Activated CD4-positive, alpha-beta T cell treated with anti-CD3 and anti-CD28 coated beads for 24 hours (primary cell): ENCODE measurements at places on chromosomes 6 and 20.

- DNase-seq, result no peak
Measured at GRCh38 chr20:45320948-45321595, 13.0 kb upstream of the MATN4 start.

DNA sequence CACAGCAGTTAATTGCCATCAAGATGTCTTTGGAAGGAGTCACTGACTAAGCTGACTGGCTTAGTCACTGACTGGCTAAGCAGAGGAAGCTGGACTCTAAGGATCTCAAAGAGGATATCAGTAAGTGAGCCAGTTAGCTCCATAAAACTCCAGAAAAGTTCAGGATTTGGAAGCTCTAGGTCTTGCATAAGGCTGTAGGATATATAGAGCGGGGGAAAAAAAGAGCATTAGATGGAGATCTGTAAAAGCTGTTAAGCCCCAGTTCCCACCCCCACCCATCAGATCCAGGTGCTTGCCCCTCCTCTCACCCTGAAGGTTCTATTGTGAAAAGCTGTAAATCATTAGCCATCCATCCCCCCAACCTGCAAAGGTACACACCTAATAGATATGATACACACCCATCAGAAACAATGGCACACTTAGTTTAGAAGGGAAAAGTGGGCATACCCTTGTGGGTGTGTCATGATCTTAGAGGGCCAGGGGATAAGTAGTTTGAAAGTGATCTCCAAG is 32.2 kb downstream of the CARMIL1 start:
- no peak for DNase-seq

DNA sequence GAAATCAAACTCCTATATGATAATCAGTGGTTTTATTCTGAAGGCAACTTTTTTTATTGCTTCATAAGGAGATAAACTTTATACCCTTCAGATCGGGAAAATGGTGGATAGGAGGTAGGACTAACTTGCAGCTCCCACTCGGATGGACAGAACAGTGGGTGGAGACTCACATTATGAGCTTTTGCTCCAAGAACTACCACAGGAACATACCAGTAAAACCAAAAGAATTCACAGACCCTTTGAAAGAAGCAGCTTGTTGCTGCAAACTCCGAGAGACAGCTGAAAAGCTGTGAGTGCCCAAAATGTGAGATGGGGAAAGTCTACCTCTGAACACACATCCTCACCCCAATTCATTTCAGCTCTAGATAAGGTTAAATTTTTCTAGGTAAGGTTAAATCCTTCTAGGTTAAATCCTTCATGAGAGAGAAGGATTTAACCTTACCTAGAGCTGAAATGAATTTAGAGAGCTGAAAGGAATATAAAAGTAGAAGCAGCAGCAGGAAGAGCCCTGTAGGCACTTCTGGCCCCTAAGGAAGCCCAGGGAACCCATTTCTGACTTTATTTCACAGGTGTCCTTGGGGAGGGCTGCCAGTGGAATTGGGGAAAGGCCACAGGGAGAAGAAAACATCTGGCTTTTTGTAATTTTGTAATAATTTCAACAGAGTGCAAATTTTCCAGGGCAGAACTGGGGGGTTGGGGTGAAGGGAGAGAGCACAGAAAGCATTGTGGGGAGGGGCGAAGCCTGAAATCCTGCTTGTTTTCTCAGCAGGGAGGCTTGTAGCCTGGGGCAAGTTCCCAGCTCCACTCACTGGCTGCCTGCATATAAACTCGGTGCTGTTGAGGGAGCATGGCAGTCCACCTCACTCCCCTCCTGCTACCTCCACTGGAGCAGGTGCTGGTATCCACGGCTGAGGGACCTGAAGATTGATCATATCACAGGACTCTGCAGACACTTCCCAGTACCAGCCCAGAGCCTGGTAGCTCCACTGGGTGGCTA is 65.9 kb upstream of the HCRTR2 start:
- no peak for DNase-seq

GRCh38 chr6:116406678-116407345 is 36.1 kb downstream of the DSE start:
- no peak for DNase-seq

- DNase-seq, result no peak
Measured at GRCh38 chr6:69914015-69914485, 47.7 kb downstream of the COL19A1 start.

DNA sequence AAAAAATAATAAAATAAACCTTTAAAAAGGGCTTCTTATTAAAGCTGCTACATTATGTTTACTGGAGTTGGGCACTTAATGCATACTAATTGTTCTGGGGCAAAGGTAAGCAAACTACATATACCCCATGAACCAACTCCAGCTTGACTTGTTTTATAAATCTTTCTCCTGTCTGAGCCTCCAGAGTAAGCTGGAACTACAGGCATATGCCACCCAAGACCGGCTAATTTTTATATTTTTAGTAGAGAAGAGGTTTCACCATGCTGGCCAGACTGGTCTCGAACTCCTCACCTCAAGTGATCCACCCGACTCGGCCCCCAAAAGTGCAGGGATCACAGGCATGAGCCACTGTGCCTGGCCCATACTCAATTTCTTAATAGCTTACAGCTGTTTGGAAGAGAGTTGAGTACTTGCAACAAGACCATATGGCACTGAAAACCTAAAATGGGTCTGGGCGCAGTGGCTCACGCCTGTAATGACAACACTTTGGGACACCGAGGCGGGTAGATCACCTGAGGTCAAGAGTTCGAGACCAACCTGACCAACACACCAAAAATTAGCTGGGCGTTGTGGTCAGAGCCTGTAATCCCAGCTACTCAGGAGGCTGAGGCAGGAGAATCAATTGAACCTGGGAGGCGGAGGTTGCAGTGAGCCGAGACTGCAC is 19.9 kb downstream of the ROMO1 start:
- no peak for DNase-seq

DNA sequence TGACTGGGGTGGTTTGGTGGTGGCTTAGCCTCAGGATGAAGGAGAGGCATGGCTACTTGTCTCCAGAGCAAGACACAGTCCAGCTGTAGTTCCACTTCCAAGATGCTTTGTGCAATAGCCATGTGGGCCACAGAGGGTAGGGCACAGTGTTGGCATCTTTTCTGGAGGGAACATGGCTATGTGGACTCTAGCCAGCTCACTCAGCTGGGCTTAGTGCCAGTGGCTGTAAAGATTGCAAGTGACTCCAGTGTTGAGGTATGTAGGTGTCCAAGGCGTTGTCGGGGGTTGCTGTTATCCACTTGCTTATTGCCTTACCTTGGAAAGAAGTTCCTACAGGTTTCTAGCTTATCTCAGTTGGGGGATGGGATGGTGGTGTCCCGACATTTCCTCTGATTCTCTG is 233.4 kb downstream of the CD109 start:
- DNase-seq, result no peak

- DNase-seq, result no peak
Measured at GRCh38 chr20:15556869-15557268, 1016.4 kb downstream of the KIF16B start.

GRCh38 chr6:54463354-54464024 is 155.2 kb downstream of the TINAG start:
- DNase-seq, result no peak

GRCh38 chr6:3277251-3277650 is 18.5 kb downstream of the PSMG4 start:
- DNase-seq, result no peak

DNA sequence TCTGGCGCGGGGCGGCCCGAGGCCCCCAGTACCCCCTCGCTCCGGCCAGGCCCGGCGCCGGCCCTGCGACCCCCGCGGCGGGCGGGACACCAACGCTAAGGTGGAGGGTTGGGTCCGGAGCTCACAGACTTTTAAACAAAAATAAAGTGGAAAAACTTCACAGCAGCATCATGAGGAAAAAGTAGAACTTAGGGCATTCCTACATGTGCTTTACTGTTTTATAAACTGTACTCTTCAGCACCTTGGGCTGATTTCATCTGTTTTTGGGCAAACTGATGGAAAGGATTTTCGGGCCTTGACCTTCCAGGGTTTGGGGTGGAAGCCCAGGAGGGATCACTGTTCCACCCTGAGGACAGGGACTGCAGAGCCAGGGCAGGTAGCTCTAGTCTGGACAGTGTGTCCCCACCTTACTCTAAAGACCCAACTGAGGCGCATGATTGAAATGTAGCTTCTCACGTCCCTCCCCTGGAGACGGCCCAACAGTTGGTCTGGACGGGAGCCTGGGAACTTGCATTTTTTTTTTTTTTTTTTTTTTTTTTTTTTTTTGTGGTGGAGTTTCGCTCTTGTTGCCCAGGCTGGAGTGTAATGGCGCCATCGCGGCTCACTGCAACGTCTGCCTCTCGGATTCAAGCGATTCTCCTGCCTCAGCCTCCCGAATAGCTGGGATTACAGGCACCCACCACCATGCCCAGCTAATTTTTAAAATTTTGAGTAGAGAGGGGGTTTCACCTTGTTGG is 740 bp downstream of the NELFCD start:
- no peak for DNase-seq

DNA sequence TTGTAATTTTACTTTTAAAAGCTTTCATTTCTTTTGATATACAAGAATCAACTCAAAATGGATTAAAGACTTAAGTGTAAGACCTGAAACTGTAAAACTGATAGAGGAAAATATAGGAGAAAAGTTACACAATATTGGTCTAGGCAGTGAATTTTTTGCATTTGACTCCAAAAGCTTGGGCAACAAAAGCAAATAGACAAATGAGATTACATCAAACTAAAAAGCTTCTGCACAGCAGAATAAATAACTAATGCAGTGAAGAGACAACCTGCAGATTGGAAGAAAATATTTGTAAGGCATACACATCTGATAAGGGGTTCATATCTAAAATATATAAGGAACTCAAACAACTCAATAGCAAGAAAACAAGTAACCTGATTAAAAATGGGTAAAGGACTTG is 3.0 kb downstream of the GABRR1 start:
- DNase-seq, result no peak

- DNase-seq, result no peak
Measured at GRCh38 chr6:95352064-95352795, 225.1 kb upstream of the MANEA start.

DNA sequence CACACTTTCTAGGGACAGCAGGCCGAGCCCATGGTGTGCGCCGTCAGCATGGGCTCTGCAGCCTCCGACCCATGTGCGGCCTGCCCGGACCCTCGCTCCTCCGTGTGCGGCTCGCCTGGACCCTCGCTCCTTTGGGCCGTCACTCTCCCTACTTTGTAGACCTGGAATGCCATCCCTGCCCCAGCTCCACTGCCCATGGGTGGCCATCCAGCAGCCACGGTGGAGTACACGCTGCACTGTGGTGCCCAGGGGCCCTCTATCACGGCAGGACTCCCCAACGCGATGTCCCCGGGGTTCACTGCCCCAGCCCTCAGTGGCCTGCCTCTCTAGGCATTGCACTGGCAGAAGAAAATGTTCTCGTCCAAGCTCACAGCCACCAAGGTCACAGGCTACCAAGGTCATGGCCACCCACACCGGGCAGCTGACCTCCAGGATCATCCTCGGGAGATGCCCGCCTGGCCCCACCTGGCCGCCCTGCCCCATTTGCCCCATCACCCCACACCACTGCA is 24.1 kb upstream of the MRGBP start:
- no peak for DNase-seq

GRCh38 chr6:79668381-79668780 is 37.3 kb downstream of the SH3BGRL2 start:
- DNase-seq, result no peak

DNA sequence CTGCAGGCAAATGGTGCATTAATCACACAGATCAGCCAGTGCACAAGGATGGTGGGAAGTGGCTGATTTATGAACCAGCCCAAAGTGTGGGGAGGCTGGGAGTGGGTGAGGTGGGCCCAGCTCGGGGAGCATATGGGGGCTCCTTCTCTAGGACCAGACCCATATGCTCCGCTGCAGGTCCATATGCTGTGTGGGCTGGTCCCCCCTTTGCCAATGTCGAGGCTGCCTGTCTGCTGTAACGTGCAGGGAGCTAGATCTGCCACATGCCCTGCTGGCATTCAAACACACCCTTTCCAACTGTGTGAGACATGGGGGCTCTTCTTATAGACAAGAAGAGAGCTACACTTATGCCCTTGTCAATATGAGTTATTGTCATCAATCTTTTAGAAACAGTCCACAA is 566.3 kb downstream of the DHX35 start:
- DNase-seq, result no peak

GRCh38 chr6:422433-423054 is 31.0 kb downstream of the IRF4 start:
- no peak for DNase-seq

- DNase-seq, result no peak
Measured at GRCh38 chr6:33201147-33201545, 479 bp downstream of the SLC39A7 start.

DNA sequence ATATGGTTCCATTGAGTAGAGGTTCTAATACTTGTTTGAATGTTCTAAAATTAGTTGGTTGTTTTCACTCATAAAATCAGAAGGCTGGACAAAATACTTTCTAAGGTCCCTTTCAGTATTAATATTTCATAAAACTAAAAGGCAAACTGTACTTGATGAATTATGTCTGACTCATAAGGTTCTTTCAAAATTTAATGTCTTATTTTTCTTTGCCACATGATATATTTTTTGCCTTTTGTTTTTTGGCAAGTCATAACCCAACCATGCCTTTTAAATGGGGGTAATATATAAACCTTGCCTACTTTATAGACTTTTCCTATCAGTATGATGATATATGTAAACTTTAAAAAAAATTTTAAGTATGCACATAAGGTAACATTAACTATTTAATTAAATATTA is 244.7 kb downstream of the PTPRK start:
- no peak for DNase-seq

DNA sequence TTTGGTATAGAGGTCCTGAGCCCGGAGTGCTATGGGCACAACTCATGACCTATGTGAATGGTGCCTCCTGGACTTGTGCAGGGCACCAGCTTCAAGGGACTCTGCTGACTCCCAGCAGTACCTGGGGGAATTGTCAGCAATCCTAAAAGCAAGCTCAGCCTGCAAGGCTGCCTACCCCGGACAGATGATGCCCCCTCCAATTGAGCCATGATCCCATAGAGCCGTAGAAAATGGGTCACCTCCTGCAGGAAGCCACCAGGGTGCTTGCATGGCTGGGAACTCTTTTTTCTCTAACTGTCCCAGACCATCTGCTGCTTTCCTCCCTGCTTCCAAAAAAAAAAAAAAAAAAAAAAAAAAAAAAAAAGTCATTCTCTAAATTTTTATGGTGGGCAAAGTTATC is 12.9 kb upstream of the PRND start:
- DNase-seq, result no peak

DNA sequence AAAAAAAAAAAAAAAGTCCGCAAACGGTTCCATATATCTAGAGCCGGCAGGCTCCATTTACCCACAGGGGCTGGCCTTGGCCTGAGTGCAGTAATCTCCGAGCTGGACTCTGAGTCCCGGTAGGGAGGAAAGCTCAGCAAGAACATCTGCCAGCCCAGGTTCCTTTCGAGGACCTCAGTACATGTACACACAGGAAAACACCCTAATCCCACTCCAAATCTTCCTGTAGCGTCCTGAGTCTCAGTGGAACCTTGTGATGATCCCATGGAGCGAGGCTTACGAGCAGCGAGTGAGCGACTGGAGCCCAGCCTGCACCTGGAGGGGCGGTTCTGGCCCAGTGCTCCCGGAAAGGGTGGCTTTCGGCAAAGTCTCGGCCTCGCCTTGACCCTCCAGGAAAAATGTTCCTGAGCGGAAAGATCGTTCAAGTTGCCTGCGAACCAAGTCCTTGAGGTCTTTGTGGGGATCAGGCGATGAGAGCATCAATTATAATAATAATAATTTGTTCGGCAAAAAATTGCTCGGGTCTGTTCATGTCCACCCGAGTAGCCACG is 32.1 kb downstream of the PRSS16 start:
- no peak for DNase-seq
